ENCODE measurements at places on chromosomes 6 and 20.

DNA sequence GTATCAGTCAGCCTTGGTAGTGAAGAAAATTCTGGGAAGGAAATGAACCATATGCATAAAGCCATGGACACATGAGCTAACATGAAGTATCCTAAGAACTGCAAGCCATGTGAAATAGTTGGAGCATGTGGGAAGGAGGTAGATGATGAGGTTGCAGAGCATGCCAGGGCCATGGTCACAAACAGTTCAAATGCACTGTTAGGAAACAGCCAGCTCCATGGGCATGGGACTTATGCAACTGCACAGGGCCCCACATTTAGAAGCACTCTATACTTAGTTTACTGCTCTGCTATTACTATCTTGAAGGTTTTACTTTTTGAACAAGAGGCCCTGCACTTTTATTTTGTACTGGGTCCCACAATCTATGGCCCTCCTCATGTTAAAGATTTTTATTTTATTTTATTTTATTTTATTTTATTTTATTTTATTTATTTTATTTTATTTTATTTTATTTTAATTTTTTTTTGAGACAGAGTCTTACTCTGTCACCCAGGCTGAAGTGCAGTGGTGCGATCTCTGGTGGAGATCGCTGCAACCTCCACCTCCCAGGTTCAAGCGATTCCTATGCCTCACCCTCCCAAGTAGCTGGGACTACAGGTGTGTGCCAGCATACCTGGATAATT lies 169.1 kb downstream of the IBTK start:
- no peak for DNase-seq

GRCh38 chr20:12289465-12289864 lies 371.8 kb downstream of the BTBD3 start:
- no peak for DNase-seq

- DNase-seq = peak; percentile 8
These were observed 50.9 kb upstream of the FAM184A start for GRCh38 chr6:119129148-119129967.

GRCh38 chr20:19761841-19762240 lies 3.8 kb downstream of the RIN2 start:
- DNase-seq = no peak

DNA sequence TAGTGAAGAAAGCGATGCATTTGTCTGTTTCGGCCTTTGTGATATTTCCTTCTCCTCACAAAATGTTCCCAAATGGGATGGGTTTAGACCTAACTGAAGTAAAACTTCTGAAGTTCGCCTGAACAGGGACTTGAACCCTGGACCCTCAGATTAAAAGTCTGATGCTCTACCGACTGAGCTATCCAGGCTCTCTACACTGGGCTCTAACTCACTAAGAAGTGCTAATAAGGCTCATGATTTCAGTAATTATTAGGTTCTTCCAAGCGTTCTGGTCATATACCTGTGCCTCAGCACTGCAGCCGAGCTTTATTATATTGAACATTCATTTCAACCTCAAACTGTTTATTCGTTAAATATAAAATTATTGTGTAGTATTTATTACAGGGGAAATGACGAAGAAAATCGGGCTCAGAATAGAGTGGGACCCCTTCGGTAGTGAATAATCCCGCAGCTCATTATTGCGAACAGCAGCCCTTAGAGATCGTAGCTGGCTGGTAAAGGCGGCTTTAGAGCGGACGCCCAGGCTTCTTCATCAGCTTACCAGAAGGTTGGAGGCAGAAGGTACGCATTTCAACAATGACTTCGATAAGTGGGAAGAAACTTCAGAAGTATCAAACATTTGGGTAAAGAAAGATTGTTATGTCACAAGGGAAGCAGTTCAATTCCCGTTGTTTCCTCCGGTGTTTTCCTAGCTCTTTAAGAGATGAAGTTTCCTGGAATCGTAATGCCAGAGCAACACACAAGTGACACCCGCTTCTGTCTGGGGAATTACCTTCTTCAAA lies 119.0 kb upstream of the ZNF184 start:
- no peak for DNase-seq

- DNase-seq = no peak
These were observed 42.5 kb upstream of the ARMC2 start for GRCh38 chr6:108805611-108806167.

DNA sequence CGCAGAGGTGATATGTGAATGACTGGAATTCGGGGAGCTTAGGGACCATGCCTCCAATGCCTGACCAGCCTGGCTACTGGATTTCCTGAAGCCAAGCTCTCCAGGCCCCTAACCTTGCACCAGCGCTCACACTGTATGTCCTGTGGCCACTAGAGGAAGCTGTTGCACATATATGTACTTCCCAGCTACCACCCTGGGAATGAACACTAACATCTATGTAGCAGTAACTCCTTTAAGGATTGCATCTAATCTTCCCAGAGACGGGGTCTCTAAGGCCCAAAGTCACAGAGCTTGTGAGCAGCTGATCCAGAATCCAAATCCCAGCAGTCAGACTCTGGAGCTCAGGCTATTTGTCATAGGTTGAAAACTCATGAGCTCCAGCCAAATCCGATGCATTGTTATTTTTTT lies 20.4 kb upstream of the BPIFB1 start:
- peak; percentile 45 for DNase-seq

- DNase-seq = no peak
These were observed 36.6 kb downstream of the CITED2 start for GRCh38 chr6:139337830-139338229.

DNA sequence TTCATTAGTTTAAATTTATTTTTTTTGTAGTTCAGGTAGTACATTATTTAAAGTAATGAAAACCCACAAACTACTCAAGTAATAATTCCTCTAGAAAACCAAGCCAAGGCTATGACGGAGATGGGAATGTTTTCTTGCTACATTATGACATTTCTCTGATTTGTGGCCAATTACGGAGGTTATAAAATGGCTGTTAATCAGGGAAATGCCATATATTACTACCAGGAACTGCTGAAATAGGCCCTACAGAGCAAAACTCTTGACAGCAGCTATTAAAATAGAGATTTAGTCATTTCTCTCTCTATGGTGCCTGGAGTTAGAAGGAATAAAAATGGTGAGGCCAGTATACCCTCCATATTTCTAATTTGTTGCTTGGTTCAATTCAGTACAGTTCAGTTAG lies 280.0 kb downstream of the ARHGAP18 start:
- DNase-seq = no peak

DNA sequence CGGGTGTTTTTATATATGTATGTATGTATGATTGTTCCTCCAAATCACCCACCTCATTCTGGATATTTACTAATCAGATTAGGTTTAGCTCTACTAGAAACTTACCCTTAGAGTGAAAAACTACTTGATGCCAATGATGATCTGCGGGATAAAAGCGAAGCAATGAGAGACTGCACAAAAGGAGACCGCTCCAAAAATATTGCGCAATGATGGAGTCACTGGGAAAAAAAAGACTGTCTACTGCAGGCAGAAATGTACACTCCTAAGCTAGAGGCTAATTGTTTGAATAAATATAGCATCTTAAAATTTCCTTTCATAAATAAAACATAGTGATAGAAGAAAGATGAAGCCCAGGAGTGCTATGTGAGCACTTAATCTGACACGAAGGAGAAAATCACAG lies 7.3 kb downstream of the RAB32 start:
- DNase-seq = no peak

DNA sequence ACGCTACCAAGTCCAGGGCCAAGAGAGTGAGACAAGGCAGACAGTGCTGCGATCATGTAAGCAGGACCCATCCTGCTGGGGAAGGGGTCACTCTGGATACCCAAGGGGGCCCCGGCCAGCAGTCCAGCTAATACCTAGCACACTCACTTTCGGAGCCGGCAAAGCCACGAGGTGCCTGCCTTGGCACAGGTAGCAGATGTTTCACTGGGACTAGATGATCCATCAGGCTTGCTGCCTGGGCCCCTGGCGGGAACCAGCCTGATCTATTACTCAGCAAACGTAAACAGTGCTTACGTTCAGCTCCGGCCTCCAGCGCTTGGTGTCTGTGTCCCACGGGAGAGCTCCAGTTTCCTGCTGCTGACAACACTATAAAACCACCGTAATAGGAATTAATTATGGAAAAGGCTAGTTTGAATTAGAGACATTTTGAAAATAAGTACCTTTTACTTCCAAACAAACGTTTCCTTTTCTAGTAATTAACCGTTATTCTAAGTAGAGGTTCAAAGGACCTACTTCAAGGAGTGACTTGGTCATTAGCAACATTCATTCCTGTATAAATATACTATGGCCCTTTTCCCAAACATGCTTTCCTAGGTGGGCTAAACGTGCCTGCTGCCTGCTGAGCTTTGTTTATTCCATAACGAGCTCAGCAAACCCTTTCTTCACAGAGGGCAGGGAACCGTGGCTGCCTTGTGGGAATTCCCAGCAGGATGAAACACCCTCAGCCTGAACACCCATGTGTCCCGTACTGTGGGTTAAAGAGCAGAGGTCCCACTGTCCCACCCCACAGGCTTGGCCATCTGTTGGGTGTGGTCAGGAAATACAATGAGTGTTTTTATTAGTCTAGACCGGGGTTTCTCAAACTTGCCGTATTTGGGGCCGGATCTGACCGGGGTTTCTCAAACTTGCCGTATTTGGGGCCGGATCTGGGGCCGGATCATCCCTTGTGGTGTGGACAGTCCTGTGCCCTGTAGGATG lies 18.4 kb downstream of the SLC22A23 start:
- peak; percentile 46 for DNase-seq

GRCh38 chr6:28537509-28538140 lies 11.9 kb downstream of the GPX5 start:
- DNase-seq = no peak

DNA sequence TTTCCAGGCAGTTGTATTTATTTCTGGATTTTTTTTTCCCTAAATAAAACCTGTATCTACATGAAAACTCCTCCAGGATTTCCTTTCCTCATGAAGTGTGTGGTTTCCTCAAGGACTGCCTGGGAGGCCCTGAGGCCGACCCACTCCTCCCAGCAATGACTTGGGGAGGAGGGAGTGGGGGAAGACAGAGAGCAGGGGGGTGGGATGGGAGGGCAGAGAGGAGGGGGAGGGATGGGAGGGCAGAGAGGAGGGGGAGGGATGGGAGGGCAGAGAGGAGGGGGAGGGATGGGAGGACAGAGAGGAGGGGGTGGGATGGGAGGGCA lies 161.8 kb upstream of the AGPAT4 start:
- no peak for DNase-seq

DNA sequence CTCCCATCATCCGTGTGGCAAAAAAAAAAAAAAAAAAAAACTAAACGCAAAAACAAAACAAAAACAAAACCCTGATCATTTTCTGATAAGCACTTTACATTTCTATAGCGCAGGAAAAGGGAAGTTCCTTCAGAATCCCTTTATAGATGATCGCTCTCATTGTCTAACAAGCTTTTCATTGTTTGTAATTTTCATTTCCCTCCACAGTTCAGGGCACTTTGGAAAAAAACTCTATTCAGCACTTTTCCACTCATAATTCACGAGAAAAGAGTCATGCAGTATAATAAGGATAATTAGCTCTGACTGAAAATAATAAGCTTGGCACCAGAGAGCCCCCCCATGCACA lies 89.4 kb upstream of the ATXN1 start:
- DNase-seq = no peak

DNA sequence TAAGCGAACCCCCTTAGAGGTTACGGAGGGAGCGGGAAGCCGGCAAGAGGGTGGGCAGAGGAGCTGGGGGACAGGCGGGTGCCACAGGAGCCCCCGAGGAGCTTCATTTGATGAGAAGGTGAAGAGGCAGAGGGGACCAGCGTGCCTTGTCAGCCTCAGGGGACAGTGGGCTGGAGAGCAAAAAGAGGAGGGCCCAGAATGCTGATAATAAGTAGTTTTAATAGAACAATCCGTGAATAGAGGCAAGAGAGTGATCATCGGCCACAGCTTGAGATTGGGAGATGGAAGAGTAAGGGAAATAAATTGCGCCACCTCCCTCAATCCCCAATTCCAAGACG lies 1.3 kb downstream of the COL19A1 start:
- DNase-seq = no peak
